ENCODE measurements at places on chromosomes 11 and 22. TPM values are rescaled to one million over a fixed set of nuclear protein-coding genes. Genes with fewer than 3 reads are reported as not detected.

GRCh38 chr11:29127461-29127860, 889.4 kb downstream of the KCNA4 start:
- no peak for DNase-seq

DNA sequence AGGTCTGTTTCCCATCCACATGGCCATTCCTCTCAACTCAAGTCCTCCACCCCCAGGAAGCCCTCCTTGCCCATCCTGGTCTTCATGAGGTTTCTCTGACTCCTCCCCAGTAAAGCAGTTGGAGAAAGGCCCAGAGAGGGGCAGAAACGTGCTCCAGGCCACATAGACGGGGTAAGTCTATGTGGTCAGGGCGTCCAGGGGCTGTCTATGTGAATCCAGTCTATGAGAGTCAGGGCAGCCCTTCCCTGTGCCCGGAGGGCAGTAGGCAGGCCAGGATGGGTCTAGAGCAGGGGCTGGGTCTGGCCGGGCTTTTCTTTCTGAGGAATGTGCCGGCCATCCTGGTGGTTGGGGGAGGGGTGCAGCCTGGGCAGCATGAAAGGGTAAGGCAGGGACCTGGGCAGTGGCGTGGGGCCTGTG, 11.7 kb downstream of the GUCD1 start:
- DNase-seq, result no peak

Gene SMC1B
- not detected for total RNA-seq

DNA sequence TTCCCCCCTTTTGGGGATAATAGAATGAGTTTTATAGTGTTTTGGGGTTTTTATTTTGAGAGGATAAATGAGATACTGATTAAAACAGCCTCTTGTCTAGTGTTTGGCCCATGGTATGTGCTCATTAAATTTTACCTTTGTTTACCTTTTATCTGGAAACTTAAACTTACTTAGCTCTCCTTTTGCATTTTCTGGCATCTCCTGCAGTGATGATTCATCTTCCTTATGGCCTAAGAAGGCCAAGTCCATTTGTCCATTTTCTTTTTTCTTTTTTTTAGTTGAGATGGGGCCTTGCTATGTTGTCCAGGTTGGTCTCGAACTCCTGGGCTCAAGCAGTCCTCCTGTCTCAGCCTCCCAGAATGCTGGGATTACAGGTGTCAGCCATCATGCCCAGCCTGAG, 156.3 kb downstream of the COMMD9 start:
- no peak for DNase-seq

GRCh38 chr11:117851852-117852251, 24.6 kb downstream of the FXYD6 start:
- peak; percentile 61 for DNase-seq

DNA sequence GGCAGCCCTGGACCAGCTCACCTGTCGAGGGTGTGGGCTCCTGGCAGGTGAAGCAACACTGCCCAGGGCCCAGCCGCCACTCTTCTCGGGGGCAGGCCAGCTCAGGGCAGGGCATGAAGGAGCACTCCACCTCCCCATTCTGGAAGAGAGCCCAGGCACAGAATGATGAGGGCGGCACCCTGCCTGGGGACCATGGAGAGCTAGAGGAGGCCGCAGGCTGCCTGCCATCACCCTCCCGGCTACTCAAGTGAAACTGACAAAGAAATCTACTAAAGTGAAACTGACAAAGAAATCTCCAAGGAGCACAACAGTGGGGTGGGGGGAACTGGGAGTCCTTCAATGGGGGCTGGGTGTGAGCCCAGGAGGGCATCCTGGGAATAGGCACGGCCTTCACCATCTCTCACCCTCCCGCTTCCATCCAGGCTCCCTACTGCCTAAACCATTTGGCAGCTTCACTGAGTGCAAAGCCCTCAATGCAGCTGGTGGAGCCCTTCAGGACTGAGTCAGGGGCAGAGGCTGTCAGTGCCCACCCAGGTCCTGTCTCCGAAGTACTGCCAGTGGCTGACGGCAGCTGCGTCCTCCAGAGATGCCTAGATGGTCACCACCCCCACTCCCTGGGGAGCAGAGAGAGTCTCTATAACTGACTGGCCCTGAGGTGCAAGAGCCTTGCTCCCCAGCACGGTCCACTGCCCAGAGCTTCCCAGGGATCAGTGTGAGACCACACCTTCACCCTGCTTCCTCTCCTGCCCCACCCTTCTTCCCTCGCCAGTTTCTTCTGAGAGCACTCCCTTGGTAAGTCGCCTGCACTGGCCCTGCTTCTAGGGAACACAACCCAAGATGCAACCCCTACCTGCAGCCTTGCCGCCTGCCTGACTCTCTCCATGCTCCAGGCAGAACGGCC, 21.7 kb downstream of the VWCE start:
- no peak for DNase-seq

DNA sequence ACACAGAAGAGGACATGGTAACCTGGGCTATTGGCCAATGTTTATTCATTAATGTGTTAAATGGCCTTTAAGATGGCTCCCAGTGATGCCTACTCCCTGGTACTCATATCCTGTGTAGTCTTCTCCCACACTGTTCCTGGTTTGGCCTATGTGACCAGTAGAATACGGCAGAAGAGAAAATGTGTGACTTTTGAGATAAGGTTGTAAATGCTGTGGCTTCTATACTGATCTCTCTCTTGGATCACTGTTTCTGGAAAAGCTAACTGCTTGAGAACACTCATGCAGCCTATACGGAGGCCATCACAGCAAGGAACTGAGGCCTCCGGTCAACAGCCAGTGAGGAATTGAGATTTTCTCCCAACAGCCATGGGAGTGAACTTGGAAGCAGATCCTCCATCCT, 24.1 kb downstream of the MAML2 start:
- DNase-seq, result no peak
